ENCODE measurements at places on chromosomes 7 and 10.

- no peak for DNase-seq
These were observed 36.0 kb upstream of the RSU1 start for GRCh38 chr10:16853201-16853600.

DNA sequence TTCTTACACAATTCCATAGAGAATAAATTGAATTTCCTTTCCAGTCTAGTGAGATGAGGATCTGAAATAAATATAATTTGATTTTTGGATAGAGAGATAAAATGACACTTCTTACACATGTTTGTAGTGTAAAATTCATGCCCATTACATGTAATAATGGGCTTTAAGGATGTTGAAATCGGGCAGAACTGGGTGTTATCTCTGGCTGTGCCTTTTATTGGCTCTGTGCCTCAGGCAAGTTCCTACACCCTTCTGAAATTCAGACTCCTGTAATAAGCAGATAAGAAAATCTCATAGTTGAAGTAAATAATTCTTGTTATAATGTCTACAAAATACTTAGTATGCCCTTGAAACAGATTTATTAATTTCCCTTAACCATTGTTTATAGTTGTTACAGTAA lies 125.6 kb downstream of the SEMA3A start:
- DNase-seq: no peak

- no peak for DNase-seq
These were observed 27.0 kb upstream of the HIBADH start for GRCh38 chr7:27689591-27690164.

GRCh38 chr10:120208488-120208887 lies 248.5 kb upstream of the PLPP4 start:
- no peak for DNase-seq

DNA sequence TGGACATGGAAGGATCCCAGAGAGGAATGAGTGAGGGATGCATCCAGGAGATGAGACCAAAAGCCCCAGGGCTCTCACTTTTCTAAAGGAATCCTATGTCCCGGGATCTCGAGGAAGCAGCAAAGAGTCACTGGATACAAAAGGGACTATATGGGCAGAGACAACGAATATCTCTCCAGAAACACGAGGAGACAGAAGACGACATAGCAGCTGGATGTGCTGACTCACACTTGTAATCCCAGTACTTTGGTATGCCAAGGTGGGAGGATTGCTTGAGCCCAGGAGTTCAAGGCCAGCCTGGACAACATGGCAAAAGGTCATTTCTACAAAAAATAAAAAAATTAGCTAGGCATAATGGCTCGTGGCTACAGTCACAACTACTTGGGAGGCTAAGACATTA lies 24.7 kb upstream of the MSMB start:
- no peak for DNase-seq

GRCh38 chr7:71264005-71264404 lies 132.1 kb downstream of the GALNT17 start:
- no peak for DNase-seq

- peak; percentile 34 for DNase-seq
These were observed 9.9 kb downstream of the NYAP1 start for GRCh38 chr7:100493476-100494264.
